ENCODE measurements at places on chromosomes 5 and 9.
A peak's percentile ranks its signal among the peaks of the same experiment; 100 is the strongest.

DNA sequence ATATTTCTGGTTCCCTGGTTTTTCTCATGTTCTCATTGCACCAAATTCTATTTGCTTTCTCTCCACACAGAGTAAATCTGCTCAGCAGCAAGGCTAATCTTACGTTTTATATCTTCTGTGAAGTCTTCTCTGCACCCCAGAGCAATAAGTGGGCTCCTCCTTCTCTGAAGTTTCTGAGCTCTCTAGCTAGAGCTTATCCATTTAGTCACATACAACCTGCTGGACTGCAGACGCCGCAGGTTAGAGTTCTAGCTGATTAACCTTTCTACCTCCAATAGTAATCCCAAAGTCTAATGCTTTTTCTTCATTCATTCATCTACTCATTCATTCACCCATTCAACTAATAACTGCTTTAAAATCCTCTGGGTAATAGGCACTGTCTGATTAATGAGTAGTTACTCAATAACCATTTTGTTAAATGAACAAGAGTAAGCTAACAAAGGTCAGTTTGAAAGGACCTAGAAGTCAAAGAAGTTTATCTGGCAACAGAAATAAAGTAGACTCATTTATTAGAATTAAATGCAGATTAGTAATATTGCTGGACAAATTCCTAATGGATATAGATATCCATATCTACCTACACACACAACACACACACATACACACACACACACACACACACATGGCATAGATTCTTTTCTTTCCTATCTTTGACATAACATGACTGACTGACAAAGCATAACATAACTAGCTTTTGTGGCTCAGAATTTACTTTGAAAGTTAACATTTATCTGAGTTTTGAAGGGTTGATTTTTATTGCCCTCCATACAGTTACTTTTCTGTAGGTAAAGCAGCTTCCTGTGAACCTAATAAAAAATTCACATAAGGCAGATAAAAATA is 984.6 kb upstream of the SEMA6A start:
- DNase-seq, result no peak

DNA sequence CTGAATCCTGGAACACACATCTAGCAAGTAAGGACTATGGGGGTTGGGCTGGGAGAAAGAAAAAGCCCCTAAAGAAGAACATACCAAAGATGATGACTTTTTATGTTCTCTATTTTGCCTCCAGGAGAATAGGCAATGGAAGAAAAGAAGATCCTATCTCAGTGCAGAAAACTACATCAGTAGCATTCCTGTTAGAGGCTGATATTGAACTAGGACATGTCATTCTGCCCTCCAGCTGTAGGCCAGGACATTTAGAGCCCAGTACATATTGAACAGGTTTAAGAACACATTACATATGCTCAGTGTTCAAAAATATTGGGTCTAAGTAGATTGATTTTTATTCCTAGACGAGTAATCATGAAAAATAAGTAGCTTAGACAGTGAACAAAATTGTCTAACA is 24.7 kb downstream of the PRLR start:
- DNase-seq, result no peak

GRCh38 chr5:122182491-122182921 is 53.2 kb downstream of the ZNF474 start:
- no peak for DNase-seq

DNA sequence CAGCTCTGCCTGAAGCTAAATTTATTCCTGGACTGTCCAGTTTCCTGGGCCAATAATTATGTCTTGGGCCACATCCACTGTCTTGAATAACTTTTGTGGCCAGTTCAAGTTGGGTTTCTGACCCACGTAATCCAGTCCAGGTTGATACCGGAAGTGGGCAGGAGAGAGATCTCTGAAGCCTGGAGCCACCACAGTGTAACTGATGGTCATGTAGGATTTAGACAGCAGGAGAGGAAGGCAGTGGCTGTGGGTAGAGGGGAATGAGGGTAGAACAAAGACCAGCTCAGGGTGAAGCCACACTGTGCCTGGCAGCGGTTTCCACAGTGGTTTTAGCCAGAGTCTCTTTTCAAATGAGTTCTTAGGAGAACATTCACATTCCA is 30.2 kb downstream of the SH3PXD2B start:
- DNase-seq, result no peak

- DNase-seq, result no peak
Observed at GRCh38 chr5:98121036-98121936, 652.2 kb upstream of the RGMB start.

- DNase-seq, result no peak
Observed at GRCh38 chr9:6896562-6896961, 138.8 kb downstream of the KDM4C start.

- no peak for DNase-seq
Observed at GRCh38 chr5:73985145-73985544, 359.1 kb downstream of the ARHGEF28 start.

GRCh38 chr5:167790045-167790444 is 501.4 kb upstream of the WWC1 start:
- DNase-seq, result no peak

DNA sequence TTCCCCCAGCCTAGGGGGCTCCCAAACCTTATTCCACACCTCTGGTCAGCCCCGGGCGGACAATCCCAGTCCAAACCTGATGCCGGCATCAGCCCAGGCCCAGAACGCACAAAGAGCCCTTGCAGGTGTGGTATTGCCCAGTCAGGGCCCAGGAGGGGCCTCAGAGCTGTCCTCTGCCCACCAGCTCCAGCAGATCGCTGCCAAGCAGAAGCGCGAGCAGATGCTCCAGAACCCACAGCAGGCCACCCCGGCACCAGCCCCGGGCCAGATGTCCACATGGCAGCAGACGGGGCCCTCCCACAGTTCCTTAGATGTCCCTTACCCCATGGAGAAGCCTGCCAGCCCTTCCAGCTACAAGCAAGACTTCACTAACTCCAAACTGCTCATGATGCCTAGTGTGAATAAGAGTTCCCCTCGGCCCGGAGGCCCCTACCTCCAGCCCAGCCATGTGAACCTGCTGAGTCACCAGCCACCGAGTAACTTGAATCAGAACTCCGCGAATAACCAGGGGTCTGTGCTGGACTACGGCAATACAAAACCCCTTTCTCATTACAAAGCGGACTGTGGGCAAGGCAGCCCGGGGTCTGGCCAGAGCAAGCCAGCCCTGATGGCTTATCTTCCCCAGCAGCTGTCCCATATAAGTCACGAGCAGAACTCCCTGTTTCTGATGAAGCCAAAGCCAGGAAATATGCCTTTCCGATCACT is 27.6 kb upstream of the LTC4S start:
- DNase-seq, result no peak

DNA sequence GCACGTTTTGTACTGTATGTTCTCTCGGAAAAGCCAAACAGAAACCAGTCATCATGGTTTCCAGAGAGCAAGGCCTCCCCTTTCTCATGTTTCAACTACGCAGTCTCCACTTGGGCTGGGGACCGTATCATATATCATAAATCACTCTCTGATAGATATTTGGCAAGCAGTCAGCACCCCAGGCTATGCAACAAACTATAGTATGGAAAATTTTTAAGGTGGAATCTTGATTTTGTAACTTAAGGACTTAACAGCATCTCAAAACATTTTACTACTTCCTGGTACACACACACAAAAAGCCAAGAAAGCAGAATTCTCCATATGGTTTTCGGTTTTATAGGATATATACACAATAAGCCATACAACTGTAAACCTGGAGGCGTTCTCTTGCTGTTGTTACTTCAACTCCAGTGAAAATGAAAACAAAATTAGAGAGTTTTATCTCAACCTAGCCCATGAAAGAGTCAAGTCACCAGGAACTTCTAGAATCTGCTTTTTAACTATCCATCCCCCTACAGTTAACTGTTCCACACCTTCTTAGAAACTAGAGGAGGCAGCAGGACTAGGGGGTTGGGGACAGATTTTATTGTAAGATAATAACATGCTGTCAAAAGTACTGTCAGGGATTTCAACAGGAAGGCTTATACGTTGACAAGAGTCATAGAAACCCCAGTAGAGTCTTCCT is 283.4 kb downstream of the NFIB start:
- no peak for DNase-seq

GRCh38 chr5:18975624-18976023 is 1012.4 kb downstream of the CDH18 start:
- DNase-seq, result no peak

DNA sequence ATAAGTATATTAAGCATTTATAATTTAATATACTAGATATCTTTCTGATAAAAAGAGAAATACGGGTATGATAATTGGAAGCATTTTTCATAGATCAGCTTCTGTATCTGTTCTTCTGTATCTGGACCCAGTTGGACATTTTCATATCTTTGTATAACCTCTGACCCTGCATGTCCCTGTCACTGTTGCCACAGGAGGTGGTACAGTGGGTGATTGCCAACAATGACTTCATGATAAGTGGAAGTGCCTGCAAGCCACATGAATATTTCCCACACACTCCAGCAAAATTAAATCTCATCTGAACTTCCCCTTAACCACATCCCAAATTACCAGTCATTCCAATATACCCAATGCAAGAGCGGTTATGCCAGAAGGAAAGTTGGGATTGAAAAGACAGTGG is 376.4 kb downstream of the ARRDC3 start:
- no peak for DNase-seq

GRCh38 chr5:83639911-83640310 is 80.7 kb downstream of the HAPLN1 start:
- no peak for DNase-seq

DNA sequence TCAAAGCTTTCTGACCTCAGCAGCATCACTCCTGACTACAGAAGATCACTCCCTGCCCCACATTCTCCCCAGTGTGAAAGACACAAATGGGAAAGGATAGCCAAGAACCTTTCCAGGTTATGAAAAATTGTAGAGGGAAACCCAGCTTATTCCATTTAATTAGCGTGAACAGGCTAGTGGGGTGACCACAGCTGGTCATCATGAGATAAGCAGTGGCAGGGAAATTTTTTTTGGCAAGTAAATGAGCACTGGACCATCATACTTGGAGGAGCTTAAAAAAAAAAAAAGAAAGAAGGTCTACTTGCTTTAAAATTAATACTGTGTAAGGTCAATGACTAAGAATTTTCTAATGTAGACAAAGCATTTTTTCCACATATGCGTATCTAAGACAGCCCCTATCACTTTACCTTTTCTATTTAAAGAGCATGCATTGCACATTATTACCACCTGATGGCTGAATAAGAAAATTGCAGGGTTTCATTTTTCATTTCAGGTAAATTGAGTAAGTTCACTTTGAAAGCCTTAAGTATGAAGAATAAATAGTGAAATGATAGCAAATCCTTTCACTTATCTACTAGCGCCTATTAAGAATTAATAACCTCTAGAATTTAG is 123.6 kb downstream of the ELAVL2 start:
- no peak for DNase-seq

GRCh38 chr9:123269281-123269680 is 895 bp upstream of the STRBP start:
- DNase-seq, result peak; percentile 10

- DNase-seq, result no peak
Observed at GRCh38 chr5:78523314-78524193, 125.0 kb downstream of the LHFPL2 start.

GRCh38 chr5:134902071-134902801 is 2.7 kb upstream of the PCBD2 start:
- no peak for DNase-seq

GRCh38 chr9:116191576-116192415 is 38.2 kb downstream of the PAPPA start:
- DNase-seq, result no peak

- DNase-seq, result no peak
Observed at GRCh38 chr5:53253421-53253871, 143.9 kb upstream of the MOCS2 start.

GRCh38 chr9:9747787-9748186 is 865.0 kb downstream of the PTPRD start:
- no peak for DNase-seq

DNA sequence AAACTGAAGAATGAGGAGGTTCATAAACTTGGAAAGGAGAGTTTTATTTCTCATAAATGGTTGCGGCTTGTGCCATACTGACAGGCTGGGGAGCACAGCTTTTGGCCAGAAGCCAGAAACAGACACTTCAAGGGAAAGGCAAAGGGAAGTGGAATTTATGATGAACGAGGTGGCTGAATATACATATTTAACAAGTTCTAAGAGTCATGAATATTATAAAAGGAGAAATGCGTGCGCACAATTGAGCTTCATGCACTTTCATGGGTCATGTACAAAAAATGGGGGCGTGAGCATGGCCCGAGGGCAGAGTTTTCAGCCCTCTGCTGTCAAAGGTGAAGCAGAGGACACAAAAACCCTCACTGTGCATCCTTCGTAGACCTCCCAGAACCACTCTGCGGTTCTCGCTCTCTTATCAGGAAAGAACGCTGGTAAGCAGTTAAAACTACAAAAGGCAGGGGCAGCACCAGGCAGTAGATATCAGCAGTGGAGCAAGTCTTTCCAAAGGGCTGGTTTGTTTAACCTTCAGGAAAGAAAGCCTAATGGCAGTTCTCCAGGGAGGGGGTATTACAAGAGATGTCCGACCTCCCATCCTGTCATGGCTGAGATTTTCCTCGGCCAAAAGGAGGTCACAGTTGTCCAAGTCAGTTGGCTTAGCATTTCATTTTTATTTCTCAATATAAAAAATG is 29.0 kb downstream of the AUH start:
- no peak for DNase-seq

DNA sequence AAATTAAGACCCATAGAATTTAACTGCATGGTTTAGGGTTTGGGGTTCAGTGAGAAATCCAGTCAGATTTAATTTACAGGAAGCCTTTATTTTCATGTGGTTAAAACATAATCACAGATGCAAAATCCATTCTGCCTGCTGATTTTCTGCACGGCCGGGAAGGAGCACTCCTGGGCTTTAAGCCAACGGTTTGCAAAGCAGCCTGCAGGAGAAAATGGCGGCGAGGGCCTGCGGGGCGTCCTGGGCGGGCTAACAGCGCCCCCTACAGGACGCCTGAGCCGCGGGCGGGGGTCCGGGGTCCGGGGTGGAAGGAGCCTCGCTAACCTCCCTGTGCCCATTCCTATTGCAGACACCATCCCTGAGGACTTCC is 47.6 kb downstream of the THBS4 start:
- peak; percentile 26 for DNase-seq

- DNase-seq, result no peak
Observed at GRCh38 chr5:18675041-18675440, 1040.8 kb downstream of the TAF11L14 start.

DNA sequence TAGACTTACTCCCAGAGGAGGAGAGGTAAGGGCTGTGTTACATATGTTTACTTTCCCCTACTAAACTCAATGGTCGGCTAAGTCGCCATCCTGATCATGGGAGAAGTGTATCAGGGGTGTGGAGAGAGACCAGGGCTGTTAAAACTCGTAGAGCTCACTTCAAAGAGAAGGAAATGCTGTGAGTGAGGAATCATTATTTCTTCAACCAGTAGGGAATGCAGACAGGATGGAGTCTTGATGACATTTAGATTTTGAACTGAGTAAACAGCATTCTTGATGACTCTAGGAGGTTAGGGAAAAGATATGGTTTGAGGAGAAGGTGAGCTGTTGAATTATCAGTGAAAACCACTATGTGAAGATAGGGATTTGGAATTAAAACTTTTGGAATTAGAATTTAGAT is 17.3 kb downstream of the RECK start:
- no peak for DNase-seq

DNA sequence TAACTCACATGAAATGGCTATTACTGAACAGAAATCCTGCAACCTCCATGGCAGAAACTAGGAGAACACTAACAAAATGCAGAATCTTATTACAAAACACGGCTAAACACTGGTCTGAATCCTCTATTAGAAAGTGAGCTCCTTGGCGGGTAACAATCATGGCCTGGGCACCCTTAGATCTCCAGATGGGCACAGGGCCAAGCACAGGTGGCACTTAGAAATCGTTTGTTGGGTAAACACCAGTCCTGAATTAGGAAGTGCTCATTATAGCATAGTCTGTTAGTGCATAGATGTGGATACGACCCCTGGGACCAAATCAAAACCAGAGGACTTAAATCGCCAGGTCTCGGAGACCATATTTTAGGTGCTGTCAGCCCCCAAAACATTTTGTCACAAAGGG is 14.4 kb downstream of the VDAC1 start:
- no peak for DNase-seq
